ENCODE measurements at places on chromosomes 1 and 21.

- no peak for DNase-seq
Observed at GRCh38 chr1:169745015-169745861, 11.4 kb upstream of the SELE start.

DNA sequence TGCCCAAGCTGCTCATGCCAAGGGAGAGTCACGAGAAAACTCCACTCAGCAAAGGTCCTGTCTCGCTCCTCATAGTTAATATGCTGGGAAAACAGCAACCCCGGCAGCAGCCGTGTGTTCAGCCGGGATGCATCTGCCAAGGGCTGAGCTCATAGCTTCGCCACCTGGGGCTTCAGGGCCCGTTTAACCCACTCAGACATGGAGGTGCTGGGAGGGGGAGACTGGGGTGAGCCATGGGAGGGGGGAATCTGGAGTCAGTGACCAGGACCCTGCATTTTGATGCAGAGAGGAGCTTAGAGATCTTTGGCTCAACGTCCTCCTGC lies 283.4 kb downstream of the PTPRU start:
- peak; percentile 13 for DNase-seq

DNA sequence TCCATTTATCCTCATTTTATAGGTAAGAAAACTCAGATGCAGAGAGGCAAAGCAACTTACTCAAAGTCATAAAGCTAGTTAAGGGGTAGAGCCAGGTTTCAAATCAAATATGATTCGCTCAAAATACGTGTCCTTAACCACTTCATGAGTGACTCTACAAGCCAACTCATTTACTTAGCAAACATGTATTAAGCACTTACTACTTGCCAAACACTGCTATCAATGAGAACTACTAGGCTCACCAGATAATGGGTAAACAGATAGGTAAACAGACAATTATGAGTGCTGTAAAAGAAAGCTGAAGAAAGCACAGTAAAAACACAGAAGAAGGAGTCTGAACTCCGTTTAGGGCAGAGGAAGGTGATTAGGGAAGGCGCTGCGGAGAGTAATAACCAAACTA lies 65.9 kb downstream of the WDR64 start:
- DNase-seq, result no peak

DNA sequence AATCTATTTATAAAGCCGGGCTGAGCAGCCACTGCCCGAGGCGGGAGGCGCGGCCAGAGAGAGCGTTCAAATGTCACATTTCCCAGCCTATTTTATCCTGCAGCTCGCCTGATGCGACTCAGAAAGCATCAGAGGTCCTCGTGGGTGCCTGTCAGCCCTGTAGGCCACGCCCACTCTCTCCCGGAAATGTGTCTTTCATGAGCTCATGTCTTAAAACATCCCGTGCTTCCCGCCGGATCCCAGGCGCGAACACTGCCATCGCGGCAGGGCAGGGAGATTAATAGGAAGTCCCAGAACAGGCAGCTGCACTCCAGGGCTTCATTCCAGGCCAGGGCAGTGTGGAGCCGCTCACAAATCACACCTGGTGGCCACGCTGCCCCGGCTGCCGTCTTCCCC lies 117.5 kb downstream of the PRDM16 start:
- peak; percentile 59 for DNase-seq

DNA sequence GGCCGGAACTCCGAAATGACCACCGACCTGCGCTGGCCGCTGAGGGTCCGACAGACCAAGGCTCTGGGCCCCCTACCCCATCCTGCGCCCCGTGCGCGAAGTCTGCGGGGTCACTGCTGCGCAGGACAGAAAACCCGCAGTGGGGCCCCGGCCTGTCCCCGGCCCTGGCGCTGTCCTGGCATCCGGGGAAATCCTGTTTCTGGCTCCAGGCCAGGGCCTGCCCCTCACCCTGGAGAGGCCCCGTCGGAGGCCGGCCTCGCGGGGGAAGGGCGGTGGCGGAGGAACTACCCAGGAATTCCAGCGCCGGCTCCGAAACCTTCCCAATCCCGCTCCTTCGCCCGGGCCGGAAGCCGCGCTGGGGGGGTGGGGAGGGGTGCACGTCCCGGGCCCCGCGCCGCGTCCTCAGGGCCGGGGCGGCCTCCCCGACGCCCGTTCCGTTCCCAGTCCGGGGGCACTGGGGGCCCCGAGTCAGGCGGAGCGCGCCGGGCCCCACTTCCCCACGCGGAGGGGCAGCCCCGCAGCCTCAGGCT lies 77.0 kb downstream of the MORN1 start:
- DNase-seq, result peak; percentile 48

DNA sequence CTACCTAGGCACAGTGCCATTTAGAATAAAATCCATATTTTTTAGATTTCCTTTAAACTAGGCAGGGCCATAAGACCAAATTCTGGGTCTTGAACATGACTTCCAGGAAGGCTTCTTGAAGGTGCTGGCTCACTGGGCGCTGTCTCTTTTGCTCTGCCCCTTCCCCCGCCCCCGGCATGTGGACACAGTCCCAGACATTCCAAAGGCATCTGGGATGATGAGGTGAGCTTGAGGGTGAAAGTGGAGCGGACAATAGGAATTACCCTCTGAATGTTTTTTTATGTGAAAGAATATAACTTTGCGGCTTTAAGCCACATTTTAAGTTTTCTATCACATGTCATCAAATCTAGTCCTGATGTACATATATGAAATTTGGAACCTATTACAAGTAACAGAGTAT lies 29.4 kb downstream of the RWDD3 start:
- no peak for DNase-seq

DNA sequence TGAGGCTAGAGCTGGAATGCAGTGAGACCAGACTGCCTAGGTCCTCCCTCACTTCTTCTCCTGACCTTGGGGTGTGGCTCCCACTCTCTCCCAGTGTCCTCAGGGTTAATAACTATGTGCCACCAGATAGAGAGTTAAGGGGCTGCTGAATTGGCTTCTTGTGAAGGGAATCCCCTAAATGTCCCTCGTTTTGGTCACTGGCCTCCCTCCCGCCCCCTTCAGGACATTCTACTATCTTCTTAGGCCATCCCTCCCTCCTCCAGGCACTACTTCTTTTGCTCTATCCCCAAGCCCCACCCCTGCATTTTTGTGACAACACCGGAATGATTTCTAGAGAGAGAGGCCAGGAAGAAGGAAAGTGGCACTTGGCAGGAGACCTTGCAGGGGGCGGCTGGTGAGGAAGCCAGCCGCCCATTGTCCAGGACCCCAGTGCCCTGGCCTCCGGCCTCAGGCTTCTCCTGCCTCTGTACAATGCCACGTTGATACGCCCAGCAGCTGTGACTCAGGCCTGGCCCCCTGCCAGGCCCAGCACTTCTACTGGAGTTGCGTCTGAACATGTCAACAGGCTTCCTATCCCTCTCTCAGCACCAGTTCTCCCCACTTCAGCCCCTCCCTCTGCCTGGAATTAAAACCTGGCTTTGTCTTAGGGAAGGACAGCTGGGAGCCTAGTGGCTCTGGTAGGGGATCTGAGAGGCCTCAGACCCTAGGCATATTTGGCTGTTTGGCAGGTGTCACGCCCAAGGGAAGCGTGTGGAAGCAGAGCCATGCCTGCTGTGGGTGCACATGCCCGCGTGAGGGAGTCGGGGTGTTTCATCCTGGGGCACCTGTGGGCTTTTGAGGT lies 9.1 kb downstream of the LMNA start:
- peak; percentile 97 for DNase-seq

DNA sequence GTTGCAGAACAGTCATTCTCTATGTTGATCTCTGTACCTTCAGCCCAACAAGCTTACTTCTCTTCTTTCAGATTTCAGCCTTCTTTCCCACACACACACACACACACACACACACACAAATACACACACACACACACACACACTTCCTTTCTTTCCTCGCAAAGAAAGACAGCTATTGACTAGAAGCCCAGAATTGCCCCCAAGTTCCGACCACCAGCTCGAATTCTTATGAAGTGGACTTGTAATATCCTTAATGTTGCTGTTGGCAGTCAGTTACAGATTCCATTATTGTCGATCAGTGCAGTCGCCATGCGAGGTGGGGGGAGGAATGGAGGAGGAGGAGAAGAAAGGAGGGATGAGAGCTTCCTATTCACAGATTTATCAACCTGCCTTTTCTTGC lies 125.5 kb downstream of the CLEC20A start:
- no peak for DNase-seq

DNA sequence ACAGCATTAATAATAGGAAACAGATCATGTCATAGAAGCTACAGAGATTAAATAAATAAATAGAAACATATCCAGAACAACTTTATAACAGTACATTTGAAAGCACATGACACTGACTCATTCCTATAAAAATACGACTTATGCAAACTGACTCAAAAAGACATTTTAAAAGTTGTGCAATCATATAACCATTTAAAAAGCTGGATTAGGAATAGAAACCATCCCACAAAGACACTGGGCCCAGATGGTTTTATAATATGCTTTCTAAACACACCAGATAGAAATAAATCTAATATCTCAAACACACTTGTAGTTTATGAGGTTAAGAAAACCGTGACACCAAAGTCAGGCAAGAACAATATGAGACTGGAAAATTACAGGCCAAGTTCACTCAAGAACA lies 47.6 kb downstream of the MATN1 start:
- no peak for DNase-seq

- no peak for DNase-seq
Observed at GRCh38 chr1:53636621-53637171, 102.3 kb downstream of the GLIS1 start.

Data from colonic mucosa (tissue), 4 donors.